ENCODE measurements at places on chromosomes 7 and 10. TPM values are rescaled to one million over a fixed set of nuclear protein-coding genes. Genes with fewer than 3 reads are reported as not detected.

- no peak for DNase-seq
These were observed 108.9 kb downstream of the ARID5B start for GRCh38 chr10:62010366-62010765.

- DNase-seq, result no peak
These were observed 94.2 kb downstream of the CD36 start for GRCh38 chr7:80732630-80733029.

DNA sequence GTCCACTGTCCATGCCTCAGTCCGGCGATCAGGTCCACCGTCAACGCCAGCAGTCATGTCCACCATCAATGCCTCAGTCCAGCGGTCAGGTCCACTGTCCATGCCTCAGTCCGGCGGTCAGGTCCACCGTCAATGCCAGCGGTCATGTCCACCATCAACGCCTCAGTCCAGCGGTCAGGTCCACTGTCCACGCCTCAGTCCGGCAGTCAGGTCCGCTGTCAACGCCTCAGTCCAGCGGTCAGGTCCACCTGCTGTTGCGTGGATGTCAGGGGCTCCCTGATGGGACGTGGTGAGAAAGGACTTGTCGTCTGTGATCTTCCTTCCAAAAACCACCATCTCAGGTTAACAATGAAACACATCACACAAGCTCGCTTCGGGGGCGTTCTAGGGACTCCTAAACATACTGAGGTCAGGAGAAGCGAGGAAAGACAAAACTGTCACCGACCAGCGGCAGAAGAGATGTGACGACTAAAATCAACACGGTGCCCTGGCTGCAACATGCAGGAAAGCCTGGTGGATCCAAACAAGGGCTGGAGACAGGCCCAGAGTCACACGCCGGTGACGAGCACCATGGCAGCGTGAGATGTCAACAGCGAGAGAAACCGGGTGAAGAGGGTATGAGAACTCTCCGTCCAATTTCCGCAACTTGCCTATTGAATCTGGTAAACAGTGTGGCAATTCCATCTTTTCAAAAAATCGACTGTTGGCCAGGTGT lies 264.2 kb downstream of the MAD1L1 start:
- no peak for DNase-seq

- DNase-seq, result no peak
These were observed 6.3 kb downstream of the IFT22 start for GRCh38 chr7:101315336-101315735.

DNA sequence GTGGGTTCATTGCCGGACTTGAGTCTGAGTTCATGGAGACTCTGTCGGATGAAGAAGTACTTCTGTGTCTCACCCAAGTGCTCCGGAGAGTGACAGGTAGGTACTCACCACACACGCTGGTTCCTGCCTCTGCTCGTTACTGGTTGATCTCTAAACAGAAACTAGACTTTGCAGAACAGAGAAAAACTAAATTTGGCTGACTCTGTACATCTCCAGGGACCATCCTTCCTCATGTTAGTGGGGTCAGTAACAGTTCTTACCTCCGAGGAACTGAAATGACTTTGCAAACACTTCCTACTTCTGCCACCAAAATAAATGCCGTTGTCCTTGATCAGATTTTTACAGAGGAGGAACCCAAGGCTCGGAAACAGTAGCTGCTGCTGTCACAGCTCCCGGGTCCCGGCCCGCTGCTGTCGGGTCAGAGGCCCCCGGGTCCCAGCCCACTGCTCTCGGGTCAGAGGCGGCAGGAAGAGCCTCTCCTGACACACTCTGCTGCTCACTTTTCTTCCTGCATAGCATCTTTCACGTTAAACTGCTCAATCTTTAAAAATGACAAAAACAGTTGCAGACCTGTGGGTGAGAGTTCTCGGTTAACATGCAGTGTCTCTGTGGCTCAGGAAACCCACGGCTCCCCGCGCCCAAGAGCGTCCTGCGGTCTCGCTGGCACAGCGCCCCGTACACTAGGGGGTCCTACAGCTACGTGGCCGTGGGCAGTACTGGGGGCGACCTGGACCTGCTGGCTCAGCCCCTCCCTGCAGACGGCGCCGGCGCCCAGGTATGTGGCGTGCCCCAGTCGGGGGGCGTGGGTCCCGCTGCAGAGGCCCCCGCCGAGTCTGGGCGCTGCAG lies 4.8 kb upstream of the MTG1 start:
- DNase-seq, result no peak

GRCh38 chr7:46288861-46289260 lies 367.8 kb upstream of the IGFBP3 start:
- no peak for DNase-seq

Gene R3HCC1L
- total RNA-seq, result 18.9 TPM

GRCh38 chr10:58842860-58843376 lies 330.2 kb downstream of the BICC1 start:
- no peak for DNase-seq

DNA sequence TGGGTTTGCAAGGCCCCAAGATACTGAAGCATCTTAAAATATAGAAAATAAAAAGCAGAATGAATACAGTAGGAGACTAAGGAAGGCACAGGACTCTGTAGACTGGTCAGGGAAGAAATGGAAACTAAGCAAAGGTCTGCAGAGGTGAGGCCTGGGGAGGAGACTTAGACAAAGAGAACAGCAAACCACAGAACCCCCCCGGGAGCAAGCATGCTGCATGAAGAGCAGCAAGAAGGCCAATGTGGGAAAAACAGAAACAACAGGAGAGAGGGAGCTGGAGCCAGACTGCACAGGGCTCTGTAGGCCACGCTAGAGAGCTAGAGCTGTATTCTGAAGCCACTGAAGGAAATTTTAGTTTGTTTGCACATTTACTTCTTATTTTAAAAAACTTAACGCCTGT lies 45.7 kb upstream of the ARID5B start:
- DNase-seq, result no peak
